ENCODE measurements at places on chromosomes 1 and 21. TPM values are rescaled to one million over a fixed set of nuclear protein-coding genes. Genes with fewer than 3 reads are reported as not detected.

DDAH1 gene
- 66.0 TPM for total RNA-seq

GBP5 gene
- total RNA-seq = 0.27 TPM

COL24A1 gene
- not detected for total RNA-seq

EPHA2 gene
- 145 TPM for total RNA-seq

CR1L gene
- 1.00 TPM for total RNA-seq

CACNA1S gene
- total RNA-seq = not detected

IFI44 gene
- 62.4 TPM for total RNA-seq

CFHR4 gene
- not detected for total RNA-seq

BARHL2 gene
- total RNA-seq = not detected

SPTA1 gene
- 0.20 TPM for total RNA-seq

GJA8 gene
- total RNA-seq = not detected

PCAT6 gene
- total RNA-seq = not detected

NOS1AP gene
- total RNA-seq = 1.1 TPM

SETDB1 gene
- total RNA-seq = 20.0 TPM

UTP25 gene
- total RNA-seq = 9.3 TPM

HPDL gene
- total RNA-seq = 9.3 TPM

KRTAP19-3 gene
- not detected for total RNA-seq

USP21 gene
- total RNA-seq = 5.7 TPM

CRB1 gene
- not detected for total RNA-seq

CDCA8 gene
- 31.5 TPM for total RNA-seq

LRIF1 gene
- total RNA-seq = 13.5 TPM

SLC35D1 gene
- total RNA-seq = 3.3 TPM

SPOCD1 gene
- 47.2 TPM for total RNA-seq

VSIG8 gene
- not detected for total RNA-seq

ALX3 gene
- total RNA-seq = not detected

TP73 gene
- not detected for total RNA-seq

AADACL3 gene
- total RNA-seq = not detected

RNF187 gene
- total RNA-seq = 37.7 TPM

FCGR1A gene
- not detected for total RNA-seq

B3GALT5 gene
- not detected for total RNA-seq

EFNA3 gene
- 0.80 TPM for total RNA-seq

B3GALNT2 gene
- total RNA-seq = 29.7 TPM

SLC1A7 gene
- total RNA-seq = not detected

Measured in mammary microvascular endothelial cell (primary cell).